ENCODE measurements at places on chromosomes 3 and 15. TPM values are rescaled to one million over a fixed set of nuclear protein-coding genes. Genes with fewer than 3 reads are reported as not detected.

DNA sequence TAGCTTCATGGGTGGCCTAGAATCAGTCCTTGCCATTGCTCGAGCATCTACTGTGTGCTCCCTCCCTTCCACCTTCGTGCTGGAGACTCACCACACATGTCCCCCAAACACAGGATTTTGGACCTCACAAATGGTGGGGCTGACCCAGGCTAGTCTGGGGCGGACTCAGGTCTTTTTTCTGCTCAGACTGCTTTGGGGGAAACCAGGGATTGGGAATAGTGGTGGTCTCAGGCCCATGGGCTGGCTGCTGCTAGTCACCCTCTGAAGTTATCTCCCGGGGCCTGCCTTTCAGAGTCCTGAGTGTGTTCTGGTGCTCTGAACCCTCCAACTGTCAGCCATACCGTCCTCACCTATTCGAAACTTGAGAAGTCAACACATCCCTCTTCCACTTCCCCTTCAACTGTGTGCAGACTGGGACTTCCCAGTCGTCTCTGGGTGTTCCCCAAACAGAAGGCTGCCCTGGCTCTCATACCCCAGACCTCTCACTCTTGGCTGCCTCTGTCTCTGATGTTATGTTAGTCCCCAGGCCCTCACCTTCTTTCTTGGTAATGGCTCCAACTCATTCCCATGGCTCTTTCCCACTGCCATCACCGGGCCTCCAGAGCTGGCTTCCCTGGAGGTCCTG lies 46.0 kb downstream of the PPCDC start:
- DNase-seq = no peak

- no peak for DNase-seq
These were observed 1.1 kb downstream of the HHATL start for GRCh38 chr3:42701371-42702065.

DNA sequence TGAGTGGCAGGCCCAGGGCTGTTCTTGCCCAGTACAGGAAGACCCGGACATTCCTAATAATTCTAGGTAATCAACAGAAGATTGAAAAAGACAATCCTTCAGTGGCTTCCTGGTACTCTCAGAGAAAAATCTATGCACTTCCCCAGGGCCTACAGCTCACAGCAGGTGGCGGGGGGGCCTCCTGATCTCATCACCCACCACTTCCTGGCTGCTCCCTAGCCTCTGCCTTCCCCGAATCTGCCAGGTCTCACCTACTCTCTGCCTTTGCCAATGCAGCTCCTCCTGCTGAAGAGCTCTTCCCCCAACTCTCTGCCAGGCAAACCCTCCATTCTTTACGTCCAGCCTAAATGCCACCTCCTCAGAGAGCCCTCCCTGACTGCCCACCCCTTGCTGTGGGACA lies 37.5 kb downstream of the EHD4 start:
- no peak for DNase-seq

GRCh38 chr3:26074080-26074479 lies 284.2 kb downstream of the OXSM start:
- DNase-seq = no peak

GRCh38 chr3:55555873-55556618 lies 68.9 kb upstream of the WNT5A start:
- DNase-seq = no peak

- DNase-seq = no peak
These were observed 552.4 kb downstream of the TUSC7 start for GRCh38 chr3:117261983-117262421.

GRCh38 chr3:128316481-128316891 lies 150.2 kb downstream of the DNAJB8 start:
- DNase-seq = no peak

GRCh38 chr3:46122091-46122490 lies 86.0 kb downstream of the CCR1 start:
- no peak for DNase-seq

GRCh38 chr3:189982321-189982945 lies 138.3 kb downstream of the P3H2 start:
- DNase-seq = no peak

- no peak for DNase-seq
These were observed 27.8 kb downstream of the RBPMS2 start for GRCh38 chr15:64747578-64747977.

DNA sequence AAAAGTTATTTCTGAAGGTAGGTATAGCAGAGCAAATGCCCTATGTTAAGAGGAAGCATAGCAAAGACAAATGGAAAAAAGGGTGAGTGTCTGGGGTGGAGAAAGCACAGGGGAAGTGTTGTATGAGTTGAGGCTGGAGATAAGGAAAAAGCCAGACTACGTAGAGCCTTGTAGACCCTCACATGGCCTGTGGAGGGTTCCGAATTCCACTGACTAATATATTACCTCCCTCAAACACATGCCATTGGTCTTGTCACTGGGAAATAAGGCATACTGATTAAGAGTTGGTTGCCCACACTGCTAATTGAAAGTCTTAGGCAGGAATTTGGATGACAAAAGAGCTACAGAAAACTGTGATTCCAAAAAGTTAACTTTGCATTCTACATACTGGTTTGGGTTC lies 65.2 kb downstream of the TRAT1 start:
- no peak for DNase-seq

GRCh38 chr15:64749999-64750657 lies 25.3 kb downstream of the RBPMS2 start:
- DNase-seq = no peak

GRCh38 chr15:99154271-99154670 lies 49.4 kb downstream of the SYNM start:
- DNase-seq = no peak

GRCh38 chr15:67834581-67835296 lies 5.1 kb downstream of the RNU6-1 start:
- no peak for DNase-seq

- DNase-seq = no peak
These were observed 98.2 kb downstream of the TMEM108 start for GRCh38 chr3:133136114-133137041.

- DNase-seq = no peak
These were observed 158.0 kb downstream of the CTNNB1 start for GRCh38 chr3:41357271-41357670.

DNA sequence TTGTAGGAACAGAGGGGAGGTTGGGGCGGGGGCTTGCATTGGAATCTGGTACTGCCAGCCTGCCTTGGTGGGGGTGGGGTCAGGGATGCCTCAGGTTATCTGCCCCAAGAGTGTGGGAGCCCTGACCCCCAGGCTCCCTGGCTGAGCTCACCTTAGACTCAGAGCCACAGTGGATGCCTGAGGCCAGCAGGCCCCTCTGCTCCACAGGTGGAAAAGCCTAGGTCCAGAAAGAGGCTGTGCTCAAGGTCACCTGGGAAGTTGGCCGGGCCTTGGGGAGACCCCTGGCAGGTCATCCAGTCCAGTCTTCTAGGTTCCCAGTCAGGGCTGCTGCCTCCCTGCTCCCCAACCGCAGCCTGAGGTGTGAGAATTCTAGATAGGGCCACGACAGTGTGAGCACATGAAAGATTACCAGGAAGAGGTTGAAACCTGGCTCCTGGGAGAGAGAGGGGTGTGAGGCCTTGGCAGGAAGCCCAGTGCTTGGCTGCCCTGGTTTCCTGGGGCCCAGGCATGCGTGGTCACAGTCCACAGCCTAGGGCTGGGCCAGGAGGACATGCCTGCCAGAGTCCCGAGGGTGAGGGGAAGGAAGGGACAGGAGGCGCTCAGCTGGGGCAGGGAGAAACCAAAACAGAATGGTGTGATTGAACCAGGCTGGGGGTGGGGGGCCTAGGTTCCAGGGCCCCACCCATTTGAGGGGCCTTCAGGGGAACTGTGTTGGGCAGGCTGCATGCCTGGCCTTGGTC lies 4.9 kb downstream of the HDAC11 start:
- DNase-seq = no peak

DNA sequence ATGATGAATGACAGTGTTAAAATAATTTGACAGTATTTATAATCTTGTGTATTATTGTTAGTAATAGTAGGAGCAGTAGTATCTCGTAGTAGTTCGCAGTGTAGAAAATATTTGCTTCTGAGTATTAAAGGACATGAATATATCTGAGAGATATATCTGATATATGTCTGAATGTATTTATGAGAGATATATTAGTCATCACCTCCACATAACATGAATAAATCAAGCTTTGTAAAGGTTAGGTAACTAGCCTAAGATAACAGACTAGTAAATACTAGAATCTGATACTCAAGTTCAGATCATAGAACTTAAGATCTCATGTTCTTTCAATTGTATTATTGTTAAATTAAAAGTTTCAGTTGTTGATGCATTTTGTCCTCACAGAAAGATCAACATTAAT lies 130.5 kb downstream of the UBE2E2 start:
- no peak for DNase-seq

GRCh38 chr3:189737619-189738018 lies 106.4 kb downstream of the TP63 start:
- no peak for DNase-seq

- no peak for DNase-seq
These were observed 53.4 kb downstream of the GTF2E1 start for GRCh38 chr3:120795959-120796358.

GRCh38 chr3:28103861-28104260 lies 137.6 kb upstream of the CMC1 start:
- DNase-seq = no peak

DNA sequence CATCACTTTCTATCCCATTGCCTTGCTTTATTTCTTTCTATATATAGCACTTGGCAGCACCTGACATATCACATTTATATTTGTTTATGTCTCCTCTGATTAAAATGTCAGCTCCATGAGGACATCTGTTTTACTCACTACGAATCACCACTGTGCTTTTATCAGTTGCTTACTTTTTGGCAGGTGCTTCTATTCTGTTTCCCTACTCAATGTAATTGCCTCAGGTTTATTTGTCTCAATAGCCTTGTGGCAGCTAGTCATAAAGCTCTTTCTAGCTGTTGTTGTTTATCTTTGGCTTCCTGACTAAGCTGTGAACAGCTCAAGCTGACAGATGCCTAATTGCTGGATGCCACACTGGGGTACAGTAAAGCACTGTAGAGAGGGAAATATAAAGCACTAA lies 85.5 kb downstream of the VPS13C start:
- no peak for DNase-seq

DNA sequence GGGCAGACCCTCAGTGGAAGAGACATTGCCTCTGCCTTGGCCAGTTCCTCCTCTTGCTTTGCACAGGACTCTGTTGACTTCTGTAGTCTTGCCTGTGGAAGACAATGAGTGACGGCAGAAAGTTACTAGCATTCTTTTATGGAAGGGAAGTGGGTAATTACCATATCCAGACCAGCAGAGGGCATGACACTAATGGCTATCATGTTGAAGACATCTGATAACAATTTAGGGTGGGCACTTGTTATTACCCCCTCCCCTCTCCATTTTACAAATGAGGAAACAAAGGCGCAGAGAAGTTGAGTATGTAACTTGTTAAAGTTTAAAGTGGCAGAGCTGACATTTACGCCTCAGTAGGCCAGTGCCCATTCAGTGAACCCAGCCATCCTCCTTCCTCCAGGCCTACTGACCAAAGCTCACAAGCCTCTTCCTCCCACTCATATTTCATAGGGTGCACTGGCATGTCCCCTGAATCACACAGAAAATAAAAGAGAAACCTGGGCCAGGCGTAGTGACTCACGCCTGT lies 48.2 kb upstream of the FMN1 start:
- no peak for DNase-seq

DNA sequence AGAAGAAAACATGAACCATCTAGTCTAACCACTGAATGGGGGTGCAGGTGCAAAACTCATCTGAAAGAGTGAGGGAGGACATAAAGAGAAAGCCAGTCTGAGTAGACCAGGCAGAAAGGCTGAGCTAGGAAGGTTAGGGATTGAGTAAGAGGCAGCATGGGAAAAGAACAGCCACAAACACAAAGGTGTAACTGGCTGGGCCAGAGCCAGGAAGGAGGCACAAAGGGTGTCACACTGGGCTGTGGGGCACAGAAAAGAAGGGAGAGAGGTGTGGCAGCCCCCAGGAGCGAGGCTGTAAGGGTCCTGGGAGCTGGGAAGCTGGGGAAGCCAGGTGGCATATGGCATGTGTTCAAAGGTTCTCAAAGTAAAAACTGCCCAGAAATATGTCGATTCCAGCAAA lies 18.7 kb downstream of the IGSF11 start:
- DNase-seq = no peak

DNA sequence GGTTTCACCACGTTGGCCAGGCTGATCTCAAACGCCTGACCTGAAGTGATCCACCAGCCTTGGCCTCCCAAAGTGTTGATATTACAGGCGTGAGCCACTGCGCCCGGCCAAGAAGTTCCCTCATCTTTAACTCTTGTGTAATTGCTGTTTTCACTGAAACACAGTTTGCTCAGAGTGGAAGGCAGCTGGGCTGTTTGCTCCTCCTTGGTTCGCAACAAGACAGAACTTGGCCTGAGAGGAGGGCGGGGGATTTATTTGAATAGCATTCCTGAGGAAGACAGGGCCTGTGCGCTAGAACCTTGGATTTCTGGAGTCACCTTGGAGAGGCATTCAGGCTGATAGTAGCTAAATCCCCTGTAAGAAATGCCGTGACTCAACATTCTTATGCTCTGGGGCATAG lies 226.7 kb upstream of the MCTP2 start:
- DNase-seq = no peak

- DNase-seq = no peak
These were observed 260.2 kb downstream of the CGGBP1 start for GRCh38 chr3:87798567-87798947.

Gene FRMD5
- total RNA-seq = 0.19 TPM

Gene C3orf62
- 1.8 TPM for total RNA-seq

Gene HERC2
- total RNA-seq = 34.4 TPM

Gene NIPA2
- total RNA-seq = 68.0 TPM

Gene GNB4
- 30.3 TPM for total RNA-seq

Gene PSTPIP1
- total RNA-seq = 2.7 TPM

Gene AADACL2
- 0.47 TPM for total RNA-seq

Gene NR1I2
- total RNA-seq = not detected

Gene ZPLD1
- total RNA-seq = not detected

Gene RBPMS2
- 0.75 TPM for total RNA-seq
